Renal pelvis (tissue), 12 donors: ENCODE measurements at places on chromosomes 1 and 21.

GRCh38 chr1:243251539-243251938, 3.5 kb downstream of the CEP170 start:
- no peak for DNase-seq

DNA sequence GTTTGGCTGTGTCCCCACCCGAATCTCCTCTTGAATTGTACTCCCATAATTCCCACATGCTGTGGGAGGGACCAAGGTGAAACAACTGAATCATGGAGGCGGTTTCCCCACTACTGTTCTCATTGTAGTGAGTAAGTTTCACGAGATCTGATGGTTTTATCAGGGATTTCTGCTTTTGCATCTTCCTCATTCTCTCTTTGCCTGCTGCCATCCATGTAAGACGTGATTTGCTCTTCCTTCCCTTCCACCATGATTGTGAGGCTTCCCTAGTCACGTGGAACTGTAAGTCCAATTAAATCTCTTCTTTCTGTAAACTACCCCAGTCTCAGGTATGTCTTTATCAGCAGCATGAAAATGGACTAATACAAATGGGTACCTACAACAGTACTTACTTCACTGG, 73.5 kb downstream of the PIK3R3 start:
- no peak for DNase-seq

DNA sequence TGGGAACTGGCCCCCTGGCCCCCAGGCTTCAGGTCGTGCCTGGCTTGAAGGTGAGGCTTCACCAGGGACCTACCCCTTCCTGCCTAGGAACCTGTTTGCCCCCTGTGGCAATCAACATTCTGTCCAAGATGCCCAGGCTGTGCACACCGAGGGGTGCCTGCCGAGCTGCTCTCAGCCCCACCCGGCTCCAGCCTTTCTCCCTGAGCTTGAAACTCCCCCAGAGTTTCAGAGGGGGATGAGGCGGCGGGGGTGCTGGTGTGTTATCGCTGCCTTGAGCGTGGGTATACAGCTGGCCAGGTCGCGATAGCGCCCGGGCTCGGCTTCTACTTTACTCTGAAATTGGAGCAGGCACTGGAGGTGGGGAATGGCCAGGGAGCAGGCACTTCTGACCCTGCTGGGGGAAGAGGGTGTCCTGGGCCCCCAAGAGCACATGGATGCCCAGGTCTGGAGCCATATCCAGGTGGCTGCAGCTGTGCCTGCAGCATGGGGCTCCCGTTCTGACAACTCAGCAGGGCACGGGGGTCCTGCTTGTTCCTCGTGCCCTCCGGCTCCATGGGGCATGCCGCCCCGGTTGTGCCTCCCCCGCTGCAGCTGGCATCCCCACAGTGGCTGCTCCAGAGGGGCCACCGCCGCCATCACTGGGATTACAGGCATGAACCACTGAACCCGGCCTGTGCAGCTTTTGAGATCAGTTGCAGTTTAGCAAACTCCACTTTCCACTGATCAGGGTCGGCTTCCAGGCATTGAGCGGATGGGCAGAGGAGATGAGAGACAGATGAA, 29.8 kb downstream of the RYR2 start:
- DNase-seq = no peak

GRCh38 chr1:193190096-193190744, 3.8 kb upstream of the B3GALT2 start:
- DNase-seq = peak; percentile 43

DNA sequence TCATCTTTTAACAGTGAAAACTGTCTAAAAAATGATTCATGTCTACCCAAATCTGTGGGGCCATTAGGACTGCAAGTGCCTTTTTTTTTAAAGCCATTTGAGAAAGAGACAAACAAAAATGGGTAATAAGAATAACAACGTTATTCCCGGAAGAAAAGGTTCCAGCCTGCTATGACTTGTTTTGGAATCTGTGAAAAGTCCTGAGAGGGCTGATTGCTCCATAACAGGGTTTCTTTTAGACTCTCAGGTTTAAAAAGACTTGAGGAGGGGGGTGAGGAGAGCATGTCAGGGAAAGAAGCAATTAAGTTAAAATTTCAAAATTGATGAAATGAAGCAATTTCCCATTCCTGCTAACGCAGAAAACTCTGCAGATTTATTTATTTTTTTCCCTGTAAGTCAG, 56.4 kb downstream of the CACHD1 start:
- no peak for DNase-seq

DNA sequence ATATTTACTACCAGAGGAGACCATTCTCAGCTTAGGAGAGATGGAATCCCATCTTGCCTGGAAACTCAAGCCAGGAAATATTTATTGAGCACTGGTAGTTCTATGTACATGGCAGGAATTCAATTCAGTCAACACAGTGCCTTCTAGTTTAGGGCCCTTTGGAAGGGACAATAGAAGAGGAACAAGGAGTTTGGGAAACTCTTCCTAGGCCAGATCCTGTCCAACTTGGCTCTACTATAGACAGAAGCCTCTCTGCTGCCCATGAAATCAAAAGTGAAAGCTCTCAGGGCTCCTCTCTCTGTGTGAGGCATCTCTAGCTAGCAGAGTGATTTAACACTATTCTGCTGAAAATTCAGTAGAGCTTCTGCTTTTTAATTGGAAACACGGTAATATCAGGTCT, 244.6 kb upstream of the MAP1LC3C start:
- DNase-seq = no peak

DNA sequence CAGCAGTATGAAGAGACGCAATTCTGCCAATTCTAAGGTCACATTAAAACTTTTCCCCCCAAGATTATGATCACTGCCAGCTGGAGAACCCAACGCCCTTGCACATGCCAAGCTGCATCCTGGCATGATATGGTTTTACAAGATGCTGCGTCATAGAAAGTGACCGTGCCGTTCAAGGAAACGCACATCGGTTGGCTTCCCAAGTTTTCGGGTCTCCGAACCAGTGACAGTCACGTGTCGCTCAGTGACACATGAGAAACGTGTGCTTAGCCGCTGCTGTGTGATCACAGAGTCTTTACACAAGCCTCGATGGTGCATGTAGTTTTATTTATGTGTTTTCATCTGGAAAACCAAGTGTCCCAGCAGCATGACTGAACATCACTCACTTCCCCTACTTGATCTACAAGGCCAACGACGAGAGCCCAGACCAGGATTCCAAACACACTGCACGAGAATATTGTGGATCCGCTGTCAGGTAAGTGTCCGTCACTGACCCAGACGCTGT, 7.4 kb downstream of the SMIM1 start:
- DNase-seq = no peak

- no peak for DNase-seq
Observed at GRCh38 chr21:32102426-32102825, 176.4 kb downstream of the MIS18A start.

DNA sequence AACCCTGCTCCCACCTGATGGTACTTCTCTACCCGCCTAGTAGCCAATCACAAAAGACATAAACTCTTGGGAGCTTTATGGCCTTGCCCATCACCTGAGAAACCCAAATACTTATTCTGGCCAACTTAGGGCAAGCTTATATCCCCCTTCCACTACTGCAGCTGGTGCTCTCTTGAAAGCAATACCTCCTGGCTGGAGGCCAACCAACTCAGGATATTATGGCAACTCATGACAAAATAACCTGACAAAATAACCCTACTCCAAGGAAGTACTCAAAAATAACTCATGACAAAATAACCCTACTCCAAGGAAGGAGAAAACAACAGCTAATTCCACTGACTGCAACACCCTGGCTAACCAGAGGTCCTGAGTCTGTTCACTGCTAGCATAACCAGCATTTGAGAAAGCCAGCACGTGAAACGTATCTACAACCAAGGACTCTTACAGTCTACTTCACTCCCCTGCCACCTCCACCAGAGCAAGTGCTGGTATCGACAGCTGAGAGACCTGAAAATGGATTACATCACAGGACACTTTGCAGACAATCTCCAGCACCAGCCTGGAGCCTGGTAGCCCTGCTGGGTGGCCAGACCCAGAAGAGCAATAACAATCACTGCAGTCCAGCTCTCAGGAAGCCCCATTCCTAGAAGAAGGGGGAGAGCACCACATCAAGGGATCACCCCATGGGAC, 179.9 kb downstream of the COL24A1 start:
- DNase-seq = no peak

GRCh38 chr21:31735511-31735992, 3.6 kb upstream of the SCAF4 start:
- DNase-seq = no peak

DNA sequence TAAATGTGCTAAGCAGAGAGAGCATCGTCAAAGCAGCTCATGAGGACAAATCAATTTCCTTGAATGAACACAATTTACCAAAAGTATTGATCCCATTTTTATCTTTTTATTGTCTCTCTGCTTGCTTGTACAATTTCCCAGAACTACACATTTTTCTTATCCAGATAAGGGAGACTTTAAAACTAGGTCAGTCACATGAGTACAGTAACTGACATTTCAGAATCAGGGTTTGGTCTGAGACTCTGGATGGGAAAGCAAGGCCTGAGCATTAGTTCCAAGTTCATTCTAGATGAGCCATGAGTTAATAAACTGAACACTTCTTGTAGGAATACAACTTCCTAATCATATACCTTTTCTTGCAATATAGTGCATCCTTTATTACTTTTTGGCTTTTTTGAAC, 11.5 kb upstream of the DENND2D start:
- DNase-seq = no peak

GRCh38 chr1:47720111-47720510, 277.1 kb downstream of the TRABD2B start:
- no peak for DNase-seq
